ENCODE measurements at places on chromosomes 13 and 19. TPM values are rescaled to one million over a fixed set of nuclear protein-coding genes. Genes with fewer than 3 reads are reported as not detected.

The FUT2 gene
- not detected for total RNA-seq

The ZNF175 gene
- 9.1 TPM for total RNA-seq

The TNNT1 gene
- 1.1 TPM for total RNA-seq

The TMEM221 gene
- total RNA-seq, result 0.20 TPM

The OSCAR gene
- total RNA-seq, result 0.63 TPM

The LAIR2 gene
- not detected for total RNA-seq

The NEK5 gene
- 0.26 TPM for total RNA-seq

The ZNF813 gene
- total RNA-seq, result 3.6 TPM

The ZIM2 gene
- total RNA-seq, result not detected

The ONECUT3 gene
- not detected for total RNA-seq

The PTH2 gene
- not detected for total RNA-seq

The HS6ST3 gene
- 1.4 TPM for total RNA-seq

The SIGLEC12 gene
- total RNA-seq, result not detected

The SMIM44 gene
- not detected for total RNA-seq

The NLRP11 gene
- not detected for total RNA-seq

The PSENEN gene
- 17.2 TPM for total RNA-seq

The ZNF667 gene
- 7.8 TPM for total RNA-seq

The APBA3 gene
- total RNA-seq, result 24.4 TPM

The SYMPK gene
- total RNA-seq, result 57.3 TPM

The TSSK6 gene
- 1.7 TPM for total RNA-seq

The ZFP82 gene
- 8.5 TPM for total RNA-seq

The SOHLH2 gene
- 0.56 TPM for total RNA-seq

The ZNF441 gene
- 12.3 TPM for total RNA-seq

The C19orf33 gene
- total RNA-seq, result not detected

The PLPP2 gene
- 1.9 TPM for total RNA-seq

The DBP gene
- 7.4 TPM for total RNA-seq

The SERPINE3 gene
- not detected for total RNA-seq

The ZNF223 gene
- 5.1 TPM for total RNA-seq

The HRC gene
- 0.65 TPM for total RNA-seq

The IGSF23 gene
- not detected for total RNA-seq

The COX6B2 gene
- not detected for total RNA-seq

The FAM174C gene
- total RNA-seq, result 19.2 TPM

The ZNF571 gene
- total RNA-seq, result 3.7 TPM

The CLEC17A gene
- total RNA-seq, result 0.13 TPM

The SIGLEC9 gene
- total RNA-seq, result not detected

The FGF22 gene
- not detected for total RNA-seq

The SIAH3 gene
- total RNA-seq, result not detected
